ENCODE measurements at places on chromosomes 1 and 21.

DNA sequence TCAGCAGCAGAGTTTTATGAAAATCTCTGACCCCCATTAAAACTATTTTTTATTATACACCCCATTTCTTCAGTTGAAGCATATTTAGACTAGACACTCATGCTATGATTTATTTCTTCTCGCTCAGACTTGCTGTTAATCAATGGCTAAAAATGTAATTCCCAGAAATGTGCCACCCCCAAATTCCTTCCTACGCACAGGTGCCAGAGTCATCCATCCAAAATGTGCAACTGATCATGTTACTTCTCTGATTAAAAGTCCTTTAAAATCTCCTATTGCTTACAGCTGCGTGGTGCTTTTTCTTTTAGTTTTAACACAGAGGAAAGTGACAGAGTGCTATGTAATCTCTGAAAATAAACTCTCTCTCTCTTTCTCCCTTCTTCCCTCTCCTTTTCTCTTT is 954.4 kb downstream of the NCAM2 start:
- no peak for DNase-seq

DNA sequence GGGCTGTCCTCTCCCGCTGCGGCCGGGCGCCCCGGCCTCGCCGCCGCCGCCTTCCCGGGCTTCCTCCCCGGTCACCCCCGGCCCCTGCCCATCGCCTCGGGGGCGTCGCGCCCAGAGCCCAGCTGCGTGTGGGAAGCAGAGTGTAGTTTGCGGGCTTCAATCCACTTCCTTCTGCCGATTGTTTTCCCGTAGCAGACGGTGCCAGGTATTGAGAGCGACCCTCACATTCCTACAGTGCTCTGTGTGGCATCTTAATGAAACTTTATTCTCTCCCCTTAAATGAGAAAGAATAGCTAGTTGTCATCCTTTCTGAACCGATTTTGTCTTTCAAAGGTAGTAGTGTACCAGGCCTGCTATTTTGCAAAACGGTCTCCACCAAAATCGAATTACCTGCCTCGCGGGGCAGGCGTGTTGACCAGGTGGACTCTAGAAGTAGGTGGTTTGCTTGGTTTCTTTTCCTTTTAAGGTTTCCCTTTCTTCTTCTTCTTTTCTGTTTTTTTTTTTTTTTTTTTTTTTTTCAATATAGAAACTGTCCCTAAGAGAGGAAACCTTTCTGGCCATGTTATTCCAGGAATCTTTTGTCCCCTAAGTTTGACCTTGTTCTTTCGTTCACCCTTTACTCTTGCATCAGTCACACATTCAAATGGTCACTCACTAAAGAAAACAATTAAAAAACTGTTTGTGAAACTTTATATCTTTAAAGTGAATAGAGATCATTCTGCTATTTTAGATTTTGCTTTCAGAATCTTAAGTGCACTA is 881 bp downstream of the USP25 start:
- no peak for DNase-seq

DNA sequence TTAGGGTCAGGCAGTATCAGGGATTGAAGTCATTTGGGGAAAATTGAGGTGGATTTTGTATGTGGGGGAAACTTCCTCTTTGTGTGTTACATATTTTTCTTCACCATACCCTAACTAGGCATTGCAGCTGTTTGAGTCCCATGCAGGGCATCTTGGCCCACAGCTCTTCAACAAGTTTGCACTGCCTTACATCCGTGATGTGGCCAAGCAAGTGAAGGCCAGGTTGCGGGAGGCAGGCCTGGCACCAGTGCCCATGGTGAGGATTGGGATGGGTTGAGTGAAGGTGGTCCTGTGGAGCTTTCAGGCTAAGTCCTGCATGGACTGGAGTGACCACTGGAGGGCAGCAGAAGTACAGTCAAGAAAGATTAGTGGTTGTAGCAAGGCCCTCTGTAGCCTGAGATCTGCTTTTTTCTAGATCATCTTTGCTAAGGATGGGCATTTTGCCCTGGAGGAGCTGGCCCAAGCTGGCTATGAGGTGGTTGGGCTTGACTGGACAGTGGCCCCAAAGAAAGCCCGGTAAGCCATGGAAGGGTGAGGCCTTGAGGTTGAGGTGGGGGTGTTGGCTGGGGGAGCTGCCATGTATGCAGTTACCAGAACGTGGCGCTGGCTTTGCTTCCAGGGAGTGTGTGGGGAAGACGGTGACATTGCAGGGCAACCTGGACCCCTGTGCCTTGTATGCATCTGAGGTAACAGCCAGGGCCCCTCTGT is 2.4 kb downstream of the UROD start:
- peak; percentile 74 for DNase-seq

DNA sequence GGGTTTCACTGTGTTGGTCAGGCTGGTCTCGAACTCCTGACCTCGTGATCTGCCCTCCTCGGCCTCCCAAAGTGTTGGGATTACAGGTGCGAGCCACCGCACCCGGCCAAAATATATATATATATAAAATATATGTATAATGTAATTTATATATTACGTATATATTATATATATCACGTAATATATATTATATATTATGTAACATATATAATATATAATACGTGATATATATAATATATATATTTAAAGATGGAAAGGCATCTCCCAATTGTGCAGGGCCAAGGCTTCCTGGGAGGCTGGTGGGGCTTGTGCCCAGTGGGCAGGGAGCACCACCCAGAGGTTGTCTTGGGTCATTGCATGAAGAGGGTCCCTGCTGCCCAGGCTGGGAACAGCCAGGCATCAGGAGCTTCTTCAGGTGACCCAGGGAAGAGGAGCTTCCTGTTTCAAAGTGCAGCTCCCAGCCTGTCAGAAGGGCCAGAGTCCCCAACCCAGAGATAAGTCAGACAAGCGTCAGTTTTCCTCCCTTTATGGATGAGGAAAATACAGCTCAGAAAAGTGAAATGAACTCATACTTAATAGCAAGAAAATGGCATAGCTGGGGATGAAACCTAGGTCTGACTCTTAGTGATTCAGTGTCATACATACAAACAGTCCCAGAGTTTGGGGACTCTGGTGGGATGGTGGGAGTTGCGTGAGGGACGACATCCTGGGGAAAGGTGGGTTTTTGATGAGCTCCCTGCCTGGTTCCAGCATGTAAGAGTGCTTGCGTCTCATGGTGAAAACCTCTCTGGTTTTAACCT is 12.0 kb downstream of the UBE2Q1 start:
- no peak for DNase-seq

DNA sequence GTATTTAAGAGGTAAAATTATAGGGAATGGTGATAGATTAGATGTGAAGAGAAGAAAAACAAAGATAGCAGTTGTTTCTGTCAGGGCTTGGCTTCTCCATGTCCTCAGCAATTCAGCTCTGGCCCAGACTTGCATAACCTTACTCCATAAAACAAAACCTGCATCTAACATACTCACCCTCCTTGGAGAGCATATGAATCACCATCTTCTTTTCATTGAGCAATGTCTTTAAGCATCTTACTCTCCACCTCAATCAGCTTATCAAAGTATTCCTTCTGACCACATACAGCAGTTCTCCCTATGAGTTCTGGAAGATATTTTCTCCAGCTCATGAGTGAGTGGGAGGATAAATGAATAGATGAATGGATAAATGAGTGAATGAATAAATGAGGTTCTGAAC is 49.0 kb downstream of the RAB3B start:
- DNase-seq = no peak

GRCh38 chr1:65177457-65177856 is 29.5 kb downstream of the AK4 start:
- no peak for DNase-seq

DNA sequence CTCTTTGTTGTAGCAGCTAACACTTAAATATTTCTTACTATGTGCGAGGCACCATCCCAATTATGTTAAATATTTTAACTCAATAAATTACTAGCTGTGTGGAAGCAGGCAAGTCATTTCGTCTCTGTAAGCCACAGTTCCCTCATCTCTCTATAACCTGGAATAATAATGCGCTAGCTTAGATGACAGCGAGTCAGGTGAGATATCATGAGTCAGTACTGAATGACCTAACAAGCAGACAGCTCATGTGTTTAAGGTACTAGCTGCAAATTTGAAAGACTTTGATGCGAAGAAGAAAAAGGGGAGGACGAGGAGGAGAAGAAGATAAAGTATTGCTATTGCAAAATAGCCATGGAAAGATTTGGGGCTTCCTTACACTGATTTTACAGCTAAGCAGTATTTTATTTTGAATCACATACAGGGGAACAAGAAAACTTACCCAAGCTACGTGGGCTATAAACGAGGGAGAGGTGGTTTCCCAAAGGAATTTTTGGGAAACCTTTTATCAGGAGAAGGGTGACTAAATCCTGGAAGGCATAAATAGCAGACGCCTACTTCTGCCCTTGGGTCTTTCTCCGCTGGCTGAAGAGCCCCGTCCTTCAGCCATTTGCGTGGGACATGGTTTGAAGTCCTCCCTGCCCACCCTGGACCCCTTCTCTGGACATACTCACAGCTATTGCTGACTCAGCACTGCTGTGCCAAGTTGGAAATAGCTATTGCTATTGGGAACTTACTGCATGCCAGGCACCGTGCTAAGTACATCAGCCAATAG is 8.9 kb downstream of the CITED4 start:
- no peak for DNase-seq

DNA sequence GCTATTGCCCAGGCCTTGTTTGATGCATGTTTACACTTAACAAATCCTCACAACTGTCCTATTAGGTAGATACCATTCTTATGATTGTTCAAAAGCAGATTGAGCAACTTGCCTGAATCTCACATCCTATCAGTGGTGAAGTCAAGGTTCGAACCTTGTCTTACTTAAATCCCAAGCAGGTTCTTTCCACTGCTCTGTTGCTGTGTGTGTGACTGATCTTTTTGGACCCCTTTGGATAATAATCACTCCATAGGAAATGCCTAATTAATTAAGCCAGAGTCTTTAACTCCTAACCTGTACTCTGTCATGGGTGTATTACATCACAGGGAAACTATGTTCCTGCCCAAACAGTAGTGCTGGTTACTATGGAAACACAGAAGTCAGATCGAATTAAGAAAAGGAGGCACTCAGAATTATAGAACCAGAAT is 84.2 kb downstream of the SPATA46 start:
- DNase-seq = no peak

GRCh38 chr1:24964811-24965570 is 34.9 kb upstream of the RUNX3 start:
- DNase-seq = no peak

GRCh38 chr21:45723049-45723958 is 79.8 kb downstream of the PCBP3 start:
- DNase-seq = no peak

- DNase-seq = no peak
These were observed at the start of gene FMOD for GRCh38 chr1:203351037-203351625. Gene FMOD (minus strand): TSS chr1:203351122. CDS start chr1:203348270, 2,852 bp downstream.

GRCh38 chr1:183966487-183966886 is 71.0 kb downstream of the COLGALT2 start:
- DNase-seq = no peak

GRCh38 chr1:110211496-110212168 is 1.5 kb downstream of the KCNC4 start:
- DNase-seq = no peak

GRCh38 chr1:40306296-40306695 is 10.8 kb downstream of the COL9A2 start:
- no peak for DNase-seq

DNA sequence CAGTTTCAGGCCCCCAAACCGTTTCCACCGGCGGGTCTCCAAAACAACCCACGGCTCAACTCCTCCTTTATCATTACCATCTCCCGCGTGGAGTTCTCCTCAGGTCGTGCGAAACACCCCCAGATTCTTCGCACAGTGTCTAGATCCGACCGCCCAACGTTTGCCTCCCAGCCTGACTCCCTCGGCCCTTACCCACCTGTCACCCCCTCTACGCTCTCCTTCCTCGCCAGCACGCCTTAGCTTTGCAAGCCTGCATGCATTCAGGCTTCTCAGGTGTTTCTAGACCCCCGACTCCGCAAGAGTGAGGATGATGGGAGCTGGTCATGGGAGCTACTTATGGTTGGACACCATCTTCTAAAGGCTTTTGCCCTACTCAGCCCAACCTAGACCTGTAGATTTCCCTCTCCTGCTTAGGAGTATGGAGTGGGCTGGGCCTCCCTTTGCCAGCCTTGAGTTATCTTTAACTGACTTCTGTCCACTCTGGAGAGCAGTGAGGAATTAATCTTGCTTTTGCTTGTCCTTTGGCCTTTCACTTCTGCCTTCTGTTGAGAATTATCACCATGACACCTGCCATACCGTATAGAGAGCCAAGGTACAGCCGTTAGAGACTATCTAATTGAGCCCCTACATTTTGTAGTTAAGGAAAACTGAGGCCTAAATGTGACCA is 865 bp downstream of the ATP5IF1 start:
- DNase-seq = no peak

DNA sequence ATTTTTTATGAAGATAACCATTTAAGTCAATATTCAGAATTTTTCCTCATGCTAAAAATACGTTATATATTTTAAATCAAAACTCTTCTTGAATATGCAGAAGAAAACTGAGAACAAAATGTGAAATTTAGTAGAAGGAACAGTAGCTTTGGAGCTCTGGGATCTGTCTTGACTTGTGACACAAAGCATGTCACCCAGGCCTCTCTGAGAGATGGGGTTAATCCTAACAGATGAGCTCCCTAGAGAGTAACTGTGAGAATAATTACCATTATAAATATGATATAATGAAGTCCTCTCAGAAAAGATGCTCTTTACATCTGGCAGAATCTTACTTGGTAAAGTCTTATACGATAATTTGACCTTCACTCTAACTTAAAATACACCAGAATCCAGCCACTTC is 272.0 kb downstream of the PTPRC start:
- DNase-seq = no peak

- no peak for DNase-seq
These were observed 153.2 kb upstream of the C1orf174 start for GRCh38 chr1:4053160-4053748.

DNA sequence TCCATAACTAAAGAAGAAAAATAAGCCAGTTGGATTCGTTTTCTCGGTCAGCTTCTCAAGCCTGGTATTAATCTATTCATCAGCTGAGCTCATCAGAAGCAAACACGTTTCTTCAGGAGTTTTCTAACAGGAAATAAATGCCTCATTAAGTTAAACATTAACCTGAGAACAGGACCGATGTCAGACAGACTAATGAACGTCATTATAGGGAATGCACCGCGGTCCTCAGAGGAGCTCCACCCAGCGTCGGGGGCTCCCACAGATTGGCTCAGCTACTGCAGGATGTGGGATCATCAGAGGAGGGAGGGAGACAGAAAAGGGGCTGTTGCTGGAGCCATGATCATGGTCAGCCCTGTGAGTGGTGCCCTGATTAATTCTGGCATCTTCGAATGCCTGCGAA is 615.4 kb downstream of the PTPRU start:
- DNase-seq = no peak

GRCh38 chr1:235277709-235278108 is 50.3 kb downstream of the ARID4B start:
- no peak for DNase-seq

DNA sequence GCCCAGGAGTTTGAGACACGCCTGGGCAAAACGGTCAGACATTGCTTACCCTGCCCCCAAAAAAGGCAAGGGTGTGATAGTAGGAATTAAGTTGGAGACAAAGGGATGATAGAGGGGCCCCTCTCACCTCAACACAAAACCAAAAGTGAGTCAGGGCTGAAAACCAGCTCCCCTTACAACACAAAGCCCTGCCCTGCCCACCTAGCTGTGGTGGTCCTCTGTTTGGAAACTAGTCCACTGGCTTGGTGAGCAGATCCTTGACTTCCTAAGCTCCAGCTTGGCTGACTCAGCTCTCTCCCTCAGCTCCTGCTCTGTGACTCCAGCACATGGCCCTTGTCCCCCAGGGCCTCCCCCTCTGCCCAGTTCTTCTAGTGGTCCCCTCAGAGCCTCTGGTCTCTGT is 603.8 kb downstream of the PTPRC start:
- DNase-seq = no peak
